ENCODE measurements at places on chromosomes 5 and 9.

DNA sequence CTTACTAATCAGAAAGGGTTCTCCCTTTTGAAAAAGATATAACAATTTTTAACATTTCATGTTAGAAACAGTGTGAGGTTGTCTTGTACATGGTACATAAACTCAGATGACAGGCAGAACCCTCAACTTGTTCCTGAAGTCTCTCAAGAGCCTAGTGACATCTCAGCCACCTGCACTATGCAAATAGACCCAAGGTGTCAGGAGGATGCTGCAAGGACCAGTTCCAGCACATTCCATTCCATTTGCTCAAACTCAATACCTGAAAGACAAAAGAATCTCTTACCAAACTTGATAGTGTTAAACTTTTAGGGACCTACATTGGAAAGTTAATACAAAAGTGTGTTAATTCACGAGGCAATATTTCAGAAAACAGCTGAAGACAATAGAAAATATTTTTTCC, 544.6 kb downstream of the CETN3 start:
- no peak for DNase-seq

DNA sequence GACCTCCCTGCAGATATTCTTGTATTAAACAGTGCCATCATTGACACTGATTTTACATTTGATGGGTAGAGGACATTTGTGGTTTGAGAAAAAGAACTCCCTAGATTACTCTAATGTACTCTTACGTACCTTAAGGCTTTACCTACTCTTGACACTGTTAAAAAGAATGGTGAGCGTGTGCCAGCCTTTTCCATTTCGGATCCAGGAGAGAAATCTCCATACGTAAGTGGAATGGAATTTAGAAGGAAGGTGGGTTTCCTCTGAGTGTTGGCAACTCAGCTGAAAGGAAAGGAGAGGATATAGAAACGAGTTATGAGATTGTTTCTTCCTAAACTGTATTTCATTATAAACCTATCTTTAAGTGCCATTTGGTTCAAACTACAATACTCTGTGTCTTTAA, 40.9 kb downstream of the TNPO1 start:
- DNase-seq: no peak

DNA sequence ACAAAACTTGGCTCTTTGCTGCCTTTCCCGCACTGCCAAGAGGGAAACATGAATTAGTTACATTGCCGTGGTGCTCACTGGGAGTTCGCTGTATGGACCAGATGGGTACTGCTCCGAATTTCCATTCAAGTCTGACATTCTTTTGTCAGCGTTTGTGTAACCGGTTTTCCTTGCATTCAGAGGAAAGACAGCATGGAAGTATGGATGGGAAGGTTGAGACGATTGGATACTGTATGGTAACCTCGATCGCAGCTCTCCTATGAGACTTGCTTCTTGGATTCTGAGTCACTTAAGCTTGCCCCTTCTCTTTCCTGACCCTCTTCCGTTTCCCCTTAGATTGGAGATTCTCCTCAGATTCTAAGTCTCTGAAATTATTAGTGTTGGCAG, 625 bp upstream of the UBLCP1 start:
- DNase-seq: no peak

- no peak for DNase-seq
Measured at GRCh38 chr5:179128041-179128365, 67.8 kb downstream of the ZNF354C start.

Measured in epithelial cell of prostate (primary cell).